G401 (cell line): ENCODE measurements at places on chromosomes 3 and 15. TPM values are rescaled to one million over a fixed set of nuclear protein-coding genes. Genes with fewer than 3 reads are reported as not detected.
A peak's percentile ranks its signal among the peaks of the same experiment; 100 is the strongest.

DNA sequence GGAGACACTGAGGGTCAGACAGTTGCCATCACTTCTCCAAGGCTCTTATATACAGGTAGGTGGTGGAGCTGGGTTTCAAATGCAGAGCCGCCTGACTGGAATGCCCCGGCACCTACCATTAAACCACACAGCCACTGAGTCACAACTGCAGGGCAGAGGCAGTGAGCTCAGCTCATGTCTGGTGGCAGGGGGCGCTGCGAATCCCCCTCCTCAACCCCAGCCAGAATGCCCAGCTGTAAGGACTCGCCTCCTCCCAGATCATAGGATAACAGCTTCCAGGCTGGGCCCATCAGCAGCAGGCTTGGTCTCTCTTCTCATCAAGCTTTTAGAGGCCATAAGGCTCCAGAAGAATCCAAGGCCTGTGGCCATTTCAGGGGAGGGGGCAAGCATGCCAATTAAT is 26.4 kb downstream of the ADCY5 start:
- DNase-seq = no peak

GRCh38 chr3:114879059-114880031 is 267.7 kb downstream of the ZBTB20 start:
- DNase-seq = peak; percentile 88

- DNase-seq = no peak
Observed at GRCh38 chr3:14431917-14432834, 29.8 kb downstream of the SLC6A6 start.

DNA sequence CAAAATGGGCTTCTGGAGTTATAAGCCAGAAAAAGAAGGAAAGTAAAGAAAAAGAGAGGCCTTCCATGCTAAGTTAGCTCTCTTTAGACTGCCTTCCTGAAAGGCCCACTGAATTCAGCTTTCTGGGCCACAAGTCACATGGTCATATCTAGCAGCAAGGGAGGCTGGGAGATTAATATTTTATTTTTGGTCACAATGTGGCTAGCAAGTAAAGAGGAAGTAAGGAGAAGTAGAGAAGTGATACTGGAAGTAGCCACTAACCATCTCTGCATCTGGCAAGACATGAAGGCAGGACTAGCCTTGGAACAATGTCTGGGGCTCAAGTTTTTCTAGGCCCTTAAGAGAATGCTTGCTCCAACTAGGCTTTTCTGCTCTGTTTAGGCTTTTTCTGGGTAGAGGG is 81.8 kb upstream of the UBE2E1 start:
- DNase-seq = no peak

GRCh38 chr3:122146466-122146865 is 37.0 kb upstream of the CASR start:
- no peak for DNase-seq

DNA sequence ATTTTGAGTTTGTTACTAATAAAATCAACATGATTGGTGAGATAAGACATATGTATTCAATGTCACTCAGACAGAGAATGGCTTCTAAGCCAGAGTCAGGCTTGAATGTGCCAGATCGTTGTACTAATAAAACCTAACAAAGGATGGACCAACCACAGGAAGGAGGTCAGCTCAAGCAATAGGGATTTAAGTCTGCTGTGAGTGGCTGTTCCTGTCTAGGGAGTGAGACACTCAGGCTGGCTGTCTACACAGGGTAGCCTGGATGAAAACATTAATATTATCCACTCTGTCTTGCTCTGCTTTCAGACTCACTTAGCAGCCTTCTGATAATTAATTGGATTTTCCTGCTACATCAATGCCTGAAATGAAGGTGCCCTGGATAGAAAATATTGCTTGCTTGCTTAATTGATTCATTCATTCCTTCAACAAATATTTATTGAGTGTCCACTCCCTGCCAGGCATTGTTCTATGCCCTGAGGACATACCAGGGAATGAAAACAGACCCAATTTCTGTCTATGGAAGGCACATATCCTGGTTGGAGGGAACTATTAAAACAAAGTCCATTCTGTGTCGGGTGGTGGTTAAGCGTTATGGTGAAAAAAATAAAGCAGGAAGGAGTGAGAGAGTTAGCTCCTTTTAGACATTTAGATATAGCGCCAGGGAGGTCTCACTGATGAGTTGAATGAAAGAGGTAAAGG is 239.4 kb downstream of the CHST2 start:
- no peak for DNase-seq

DNA sequence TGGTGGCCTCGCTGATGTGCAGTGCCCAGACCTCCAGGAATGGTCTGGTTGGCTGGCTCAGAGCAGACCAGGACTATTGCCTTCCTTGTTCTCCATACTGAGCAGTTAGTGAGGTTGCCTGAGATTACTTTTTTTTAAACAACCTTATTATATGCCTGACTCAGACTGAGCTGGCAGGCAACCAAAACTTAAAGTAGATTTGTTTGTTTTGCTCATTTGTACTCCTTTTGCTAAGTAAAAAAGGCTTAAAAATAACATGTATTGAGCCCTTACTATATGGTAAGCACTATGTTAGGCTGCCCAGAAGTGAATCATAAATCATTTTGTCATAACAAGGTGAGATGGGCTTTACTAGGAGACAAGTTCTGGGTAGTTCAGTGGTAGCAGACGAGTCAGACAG is 92.4 kb downstream of the GHSR start:
- no peak for DNase-seq

The ASB14 gene
- not detected in 2 replicates for total RNA-seq

DNA sequence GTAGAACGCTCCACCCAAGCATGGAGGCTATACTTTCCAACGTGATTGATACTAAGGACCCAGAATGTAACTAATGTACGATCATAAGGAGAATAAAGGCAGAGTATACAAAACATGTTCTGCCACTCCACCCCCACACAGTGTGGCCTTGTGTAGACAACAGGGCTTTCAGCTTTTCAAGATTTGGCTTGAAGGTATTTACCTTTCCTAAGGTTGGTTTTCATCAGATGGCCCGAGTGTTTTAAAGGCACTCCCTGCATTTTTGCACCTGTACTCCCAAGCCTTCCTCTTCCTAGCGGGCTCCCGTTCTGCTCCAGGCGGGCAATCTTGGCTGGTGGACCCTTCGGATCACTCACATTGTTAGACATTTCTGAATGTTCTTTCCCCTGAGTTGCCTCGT is 4.6 kb downstream of the SATB1 start:
- DNase-seq = no peak

DNA sequence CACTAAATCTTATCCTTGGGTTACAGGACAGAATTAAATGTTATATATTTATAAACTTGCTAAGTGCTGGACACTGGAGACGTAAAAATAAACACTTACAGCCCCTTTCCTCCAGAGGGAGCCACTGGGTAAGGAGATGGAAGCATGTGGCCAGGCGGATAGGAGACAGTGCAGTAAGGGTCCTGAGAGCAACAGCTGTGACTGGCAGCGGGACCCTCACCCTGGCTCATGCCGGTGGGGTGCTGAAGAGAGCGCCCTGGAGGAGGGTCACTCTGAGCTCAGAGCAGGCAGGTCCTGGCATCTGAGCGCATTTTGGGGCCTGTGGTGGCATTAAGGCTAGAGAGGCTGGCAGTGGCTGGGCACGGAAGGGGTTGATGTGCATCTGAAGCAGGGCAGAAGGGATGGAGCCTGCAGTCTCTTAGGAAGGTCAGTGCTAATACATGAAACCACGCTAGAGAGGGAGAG is 16.0 kb downstream of the SEC61A1 start:
- DNase-seq = peak; percentile 44

The WDR76 gene
- total RNA-seq = 36.1 and 69.1 TPM in 2 replicates

DNA sequence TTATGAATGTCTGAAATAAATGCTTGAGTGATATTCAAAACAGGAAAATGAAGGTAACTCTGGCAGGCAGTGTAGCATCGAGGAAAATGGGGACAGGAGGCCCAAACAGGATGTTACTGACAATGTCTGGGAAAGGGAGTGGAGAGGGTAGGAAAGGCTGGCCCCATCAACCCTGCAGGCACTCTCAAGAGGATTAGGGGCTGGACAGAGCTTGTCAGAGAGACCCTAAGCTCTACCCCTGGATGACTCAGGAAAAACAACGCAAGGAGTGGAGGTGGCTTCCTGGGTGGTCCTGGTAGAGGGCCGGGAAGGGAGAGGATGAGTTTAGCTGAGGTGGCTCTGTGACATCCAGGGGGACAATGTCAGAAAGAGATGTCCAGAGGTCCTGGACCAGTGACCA is 106.0 kb downstream of the RYK start:
- no peak for DNase-seq

DNA sequence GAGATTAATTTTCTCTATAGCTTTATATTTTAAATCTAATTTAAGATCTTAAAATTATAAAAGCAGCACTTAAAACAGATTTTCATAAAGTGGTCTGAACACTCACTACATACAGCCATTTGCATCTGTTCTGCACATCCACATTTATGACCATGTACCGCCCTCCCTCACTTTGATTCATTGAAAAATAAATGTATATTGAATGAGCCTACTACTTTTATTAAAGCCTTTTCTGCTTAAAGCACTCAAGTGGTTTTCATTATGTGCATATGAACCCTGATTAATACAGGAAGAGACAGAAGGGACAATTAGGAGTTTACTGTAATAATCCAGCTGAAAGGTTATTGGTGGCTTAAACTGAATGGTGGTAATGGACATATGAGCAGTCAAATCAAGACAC is 129.4 kb downstream of the DLG1 start:
- no peak for DNase-seq

- no peak for DNase-seq
Observed at GRCh38 chr3:147394884-147395225, 11.5 kb downstream of the ZIC4 start.

DNA sequence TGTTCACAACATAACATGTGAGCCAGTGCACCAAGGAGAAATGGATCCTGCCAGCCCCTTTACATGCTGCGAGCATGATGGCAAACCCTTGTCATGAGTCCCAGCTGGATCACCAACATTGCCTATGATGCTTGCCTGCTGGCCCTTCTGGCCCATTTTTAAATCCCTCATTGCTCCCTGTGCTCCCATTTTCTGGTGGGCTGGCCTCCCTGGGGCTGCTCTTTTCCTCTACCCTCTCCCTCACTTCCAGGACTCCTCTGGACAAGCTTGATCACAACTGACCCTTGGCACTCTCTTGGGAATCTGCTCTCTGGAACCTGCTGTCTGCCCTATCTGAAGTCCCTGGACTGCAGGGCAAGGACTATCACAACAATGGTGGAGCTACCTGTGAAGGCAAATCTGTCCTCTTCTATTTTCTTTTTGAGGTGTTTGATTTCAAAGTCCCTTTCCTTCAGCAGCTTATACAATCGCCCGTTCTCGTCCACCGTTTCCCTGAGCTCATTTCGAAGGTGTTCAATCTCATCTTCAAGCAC is 16.3 kb downstream of the CCDC13 start:
- DNase-seq = no peak

- no peak for DNase-seq
Observed at GRCh38 chr15:88526247-88526879, 20.1 kb downstream of the DET1 start.

The LRRN1 gene
- total RNA-seq = not detected in 2 replicates

GRCh38 chr3:36501616-36502015 is 121.3 kb downstream of the STAC start:
- DNase-seq = no peak

DNA sequence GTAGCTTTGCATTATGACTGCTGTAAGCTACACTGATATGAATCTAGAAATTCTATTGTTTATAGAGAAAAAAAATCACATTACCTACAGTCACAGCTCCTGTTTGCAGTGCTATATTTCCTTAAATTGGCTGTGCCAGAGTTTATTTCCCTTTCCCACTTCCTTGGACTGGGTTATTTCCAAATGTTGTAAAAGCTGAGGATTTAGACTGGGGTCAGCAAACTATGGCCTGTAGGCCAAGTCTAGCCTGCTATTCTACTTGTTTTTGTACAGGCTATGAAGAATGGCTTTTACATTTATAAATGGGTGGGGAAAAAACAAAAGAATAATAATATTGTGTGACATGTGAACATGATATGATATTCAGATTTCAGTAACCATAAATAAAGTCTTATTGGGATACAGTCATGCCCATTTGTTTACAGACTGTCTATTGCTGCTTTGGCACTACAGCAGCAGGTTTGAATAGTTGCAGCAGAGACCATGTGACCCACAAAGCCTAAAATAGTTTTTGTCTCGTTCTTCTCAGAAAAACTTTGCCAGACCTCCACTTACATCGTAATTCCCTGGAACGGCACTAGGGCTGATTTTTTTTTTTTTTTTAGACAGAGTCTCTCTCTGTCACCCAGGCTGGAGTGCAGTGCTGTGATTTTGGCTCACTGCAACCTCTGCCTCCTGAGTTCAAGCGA is 7.8 kb downstream of the GLDN start:
- no peak for DNase-seq

The ZNF502 gene
- total RNA-seq = 0.41 and 1.4 TPM in 2 replicates

- no peak for DNase-seq
Observed at GRCh38 chr3:189826566-189826965, 195.4 kb downstream of the TP63 start.

DNA sequence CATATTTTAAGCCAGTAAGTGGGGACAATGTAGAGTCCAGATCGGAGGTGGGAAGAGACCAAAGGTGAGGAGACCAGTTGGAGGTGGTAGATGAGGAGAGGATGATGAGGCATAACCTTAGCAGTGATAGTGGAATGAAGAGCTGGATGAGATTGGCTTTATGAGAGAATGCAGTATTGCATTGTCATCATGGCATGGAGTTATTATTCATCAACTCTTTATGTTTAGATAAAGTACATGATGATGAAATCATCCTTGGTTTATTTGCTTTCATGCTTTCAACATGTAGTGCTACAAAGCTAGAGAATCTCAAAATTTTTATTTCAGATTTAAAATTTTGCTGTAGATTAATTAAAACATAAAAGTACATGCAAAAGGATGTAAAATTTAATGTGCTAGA is 64.0 kb downstream of the PPM1L start:
- DNase-seq = no peak

- DNase-seq = peak; percentile 59
Observed at GRCh38 chr15:42549032-42549491, 424 bp downstream of the HAUS2 start.

The MYH15 gene
- total RNA-seq = under 0.01 TPM in 1 of 2 replicates, not detected in the other

GRCh38 chr3:102024270-102024904 is 175.1 kb downstream of the NFKBIZ start:
- no peak for DNase-seq

The DBR1 gene
- total RNA-seq = 25.8 and 26.2 TPM in 2 replicates

The CCDC13 gene
- 1.4 and 3.3 TPM in 2 replicates for total RNA-seq

DNA sequence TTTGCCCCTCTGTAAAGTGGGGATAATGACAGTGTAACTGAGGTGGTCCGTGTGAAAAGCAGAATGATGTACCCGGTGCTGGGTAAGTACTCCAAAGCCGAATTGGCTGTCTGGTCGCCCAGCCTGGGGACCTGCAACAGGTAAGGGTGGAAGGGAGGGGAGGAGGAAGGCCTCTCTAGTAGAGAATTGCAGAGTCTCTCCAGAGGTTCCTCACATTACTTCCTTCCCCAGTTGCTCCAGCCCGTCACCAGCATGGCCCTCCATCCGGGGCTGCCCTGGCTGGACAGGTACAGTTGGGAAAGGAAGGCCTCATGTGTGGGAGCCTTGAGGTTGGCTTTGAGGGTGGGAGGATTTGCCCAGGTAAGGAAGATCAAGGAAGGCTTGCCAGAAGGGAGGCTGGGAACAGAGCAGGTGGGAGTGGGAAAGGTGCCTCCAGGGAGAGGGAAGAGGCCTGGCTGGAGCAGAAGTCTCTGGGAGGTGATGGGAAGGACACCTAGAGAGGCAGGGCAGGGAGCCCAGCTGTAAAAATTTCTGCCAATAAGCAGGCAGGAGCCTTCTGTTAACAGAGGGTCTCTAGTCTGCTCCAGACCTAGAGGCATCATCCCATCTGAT is 1.7 kb upstream of the PSTPIP1 start:
- DNase-seq = no peak

The STARD9 gene
- 2.5 and 4.0 TPM in 2 replicates for total RNA-seq
